ENCODE measurements at places on chromosomes 6 and 20. TPM values are rescaled to one million over a fixed set of nuclear protein-coding genes. Genes with fewer than 3 reads are reported as not detected.

Gene WDR27
- 17.1 TPM for total RNA-seq

- no peaks in the 10 kb centered on the region for H3K27me3 ChIP-seq
- H3K36me3 ChIP-seq, result no peaks in the 10 kb centered on the region
- H3K27ac ChIP-seq, result no peak overlapping the region
- no peaks in the 10 kb centered on the region for H3K4me1 ChIP-seq
- H3K4me3 ChIP-seq, result no peak overlapping the region
Measured at GRCh38 chr20:54153041-54153327, 20.8 kb downstream of the CYP24A1 start.

DNA sequence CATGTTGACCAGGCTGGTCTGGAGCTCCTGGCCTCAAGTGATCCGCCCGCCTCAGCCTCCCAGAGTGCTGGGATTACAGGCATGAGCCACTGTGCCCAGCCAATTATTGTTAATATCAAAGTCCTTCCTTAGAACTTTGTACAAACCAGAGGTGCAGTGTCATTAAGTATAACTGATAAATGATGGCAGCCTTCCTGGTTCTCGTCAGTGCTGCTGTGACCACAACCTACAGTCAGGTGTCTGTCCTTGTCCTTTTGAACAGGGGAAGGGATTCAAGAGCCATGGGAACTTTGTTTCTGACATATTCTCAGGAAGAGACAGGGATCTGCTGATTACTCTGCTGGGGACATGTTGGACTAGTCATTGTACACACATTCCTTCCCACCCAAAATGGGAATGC lies 103.2 kb upstream of the TIAM2 start:
- H3K27ac ChIP-seq, result no peak overlapping the region
- H3K36me3 ChIP-seq, result no peaks in the 10 kb centered on the region
- H3K4me3 ChIP-seq, result no peak overlapping the region
- peaks cover 12% of the 10 kb centered on the region for H3K4me1 ChIP-seq

- peaks cover 16% of the 10 kb centered on the region for H3K4me1 ChIP-seq
- H3K27me3 ChIP-seq, result no peaks in the 10 kb centered on the region
- H3K27ac ChIP-seq, result peak overlapping the region; percentile 79
- H3K36me3 ChIP-seq, result peaks cover 35% of the 10 kb centered on the region
- peak overlapping the region; percentile 62 for H3K4me3 ChIP-seq
Measured at GRCh38 chr6:42929821-42930360, 611 bp downstream of the CNPY3 start.

Gene PPIL1
- 46.2 TPM for total RNA-seq

DNA sequence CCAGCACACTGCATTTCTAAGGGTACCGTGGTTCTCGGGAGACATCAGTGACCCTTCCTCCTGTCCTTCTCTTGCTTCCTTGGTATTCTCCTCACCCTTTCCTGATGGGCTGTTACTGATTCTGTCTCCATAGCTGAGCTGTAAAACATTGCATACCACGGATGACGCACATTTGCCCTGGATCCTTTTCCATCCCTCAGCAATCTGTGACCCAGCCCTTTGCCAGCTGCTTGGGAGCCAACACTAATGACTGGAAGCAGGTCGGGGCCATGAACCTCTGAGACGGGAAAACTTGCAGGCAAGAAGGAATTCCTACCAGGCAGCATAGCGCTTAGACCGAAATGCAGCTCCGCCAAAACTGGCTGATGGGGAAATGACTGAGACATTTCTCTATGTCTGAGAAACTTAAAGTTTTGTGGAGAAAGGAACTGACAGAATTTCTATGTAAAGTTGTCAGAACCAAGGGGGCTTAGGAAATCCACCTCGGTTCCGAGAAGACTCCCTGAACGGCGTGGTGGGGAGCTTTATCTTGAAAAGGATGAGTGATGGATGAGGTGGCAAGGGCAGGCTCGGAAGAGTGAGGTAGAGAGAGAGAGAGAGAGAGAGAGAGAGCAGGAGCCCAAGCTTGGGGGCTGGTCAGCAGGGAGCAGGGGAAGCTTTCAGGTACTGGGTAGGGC lies 19.2 kb downstream of the TUBB2B start:
- H3K27ac ChIP-seq, result peak overlapping the region; percentile 5
- no peaks in the 10 kb centered on the region for H3K36me3 ChIP-seq
- peaks cover 24% of the 10 kb centered on the region for H3K4me1 ChIP-seq
- H3K4me3 ChIP-seq, result no peak overlapping the region
- no peaks in the 10 kb centered on the region for H3K27me3 ChIP-seq
- DNase-seq, result no peak

DNA sequence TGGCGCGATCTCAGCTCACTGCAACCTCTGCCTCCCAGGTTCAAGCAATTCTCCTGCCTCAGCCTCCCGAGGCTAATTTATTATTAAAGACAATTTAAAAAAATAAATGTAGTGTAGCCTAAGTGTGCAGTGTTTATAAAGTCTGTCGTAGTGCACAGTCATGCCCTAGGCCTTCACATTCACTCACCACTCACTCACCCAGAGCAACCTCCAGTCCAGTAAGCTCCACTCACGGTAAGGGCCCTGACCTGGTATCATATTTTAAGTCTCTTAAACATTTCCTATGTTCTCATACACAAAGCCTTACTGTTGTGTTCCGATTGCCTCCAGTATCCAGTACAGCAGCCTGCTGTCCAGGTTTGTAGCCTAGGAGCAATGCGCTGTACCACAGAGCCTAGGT lies 168.2 kb upstream of the FOXQ1 start:
- DNase-seq, result peak; percentile 49
- no peak overlapping the region for H3K4me3 ChIP-seq
- no peak overlapping the region for H3K27ac ChIP-seq

DNA sequence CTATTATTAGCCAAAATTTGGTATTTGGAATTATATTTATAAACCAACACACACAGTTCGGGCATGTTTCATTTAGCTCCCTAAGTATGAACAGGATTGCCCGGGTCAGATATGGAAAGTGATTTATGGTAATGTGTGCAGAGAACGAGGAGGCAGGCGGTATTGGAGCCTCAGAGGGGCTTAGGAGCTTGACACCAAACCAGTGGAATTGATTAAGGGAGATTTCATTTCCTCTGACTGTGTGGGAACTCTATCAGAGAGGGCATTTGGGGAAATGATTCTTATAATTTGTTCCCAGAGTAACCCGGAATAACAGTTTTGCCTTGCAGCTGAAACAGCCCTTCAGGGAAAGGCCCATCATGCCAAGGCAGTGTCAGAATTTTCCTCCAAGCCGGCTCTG lies 115.1 kb upstream of the SPTLC3 start:
- H3K36me3 ChIP-seq, result no peaks in the 10 kb centered on the region
- no peak for DNase-seq
- no peak overlapping the region for H3K27ac ChIP-seq
- no peaks in the 10 kb centered on the region for H3K4me1 ChIP-seq
